ENCODE measurements at places on chromosomes 1 and 21. TPM values are rescaled to one million over a fixed set of nuclear protein-coding genes. Genes with fewer than 3 reads are reported as not detected.

GRCh38 chr1:3334366-3334765 is 120.1 kb upstream of the ARHGEF16 start:
- no peaks in the 10 kb centered on the region for H3K27me3 ChIP-seq
- no peak overlapping the region for H3K27ac ChIP-seq
- H3K4me1 ChIP-seq = peaks cover 81% of the 10 kb centered on the region
- no peak overlapping the region for H3K4me3 ChIP-seq

- H3K4me1 ChIP-seq = peaks cover 4% of the 10 kb centered on the region
- no peak overlapping the region for H3K4me3 ChIP-seq
- H3K27me3 ChIP-seq = peaks cover 4% of the 10 kb centered on the region
- no peak overlapping the region for H3K27ac ChIP-seq
- H3K36me3 ChIP-seq = peaks cover 4% of the 10 kb centered on the region
Observed at GRCh38 chr1:25183126-25183980, 48.9 kb downstream of the SYF2 start.

GRCh38 chr21:45128613-45129188 is 54.3 kb downstream of the ADARB1 start:
- no peak for DNase-seq
- peaks cover 7% of the 10 kb centered on the region for H3K36me3 ChIP-seq
- H3K27ac ChIP-seq = no peak overlapping the region
- no peak overlapping the region for H3K4me3 ChIP-seq

- no peaks in the 10 kb centered on the region for H3K36me3 ChIP-seq
- no peak overlapping the region for H3K4me3 ChIP-seq
- H3K27me3 ChIP-seq = no peaks in the 10 kb centered on the region
- peak; percentile 22 for DNase-seq
- H3K27ac ChIP-seq = peak overlapping the region; percentile 60
- H3K4me1 ChIP-seq = peaks cover 5% of the 10 kb centered on the region
Observed at GRCh38 chr1:226820941-226821718, 49.3 kb upstream of the PSEN2 start.

DNA sequence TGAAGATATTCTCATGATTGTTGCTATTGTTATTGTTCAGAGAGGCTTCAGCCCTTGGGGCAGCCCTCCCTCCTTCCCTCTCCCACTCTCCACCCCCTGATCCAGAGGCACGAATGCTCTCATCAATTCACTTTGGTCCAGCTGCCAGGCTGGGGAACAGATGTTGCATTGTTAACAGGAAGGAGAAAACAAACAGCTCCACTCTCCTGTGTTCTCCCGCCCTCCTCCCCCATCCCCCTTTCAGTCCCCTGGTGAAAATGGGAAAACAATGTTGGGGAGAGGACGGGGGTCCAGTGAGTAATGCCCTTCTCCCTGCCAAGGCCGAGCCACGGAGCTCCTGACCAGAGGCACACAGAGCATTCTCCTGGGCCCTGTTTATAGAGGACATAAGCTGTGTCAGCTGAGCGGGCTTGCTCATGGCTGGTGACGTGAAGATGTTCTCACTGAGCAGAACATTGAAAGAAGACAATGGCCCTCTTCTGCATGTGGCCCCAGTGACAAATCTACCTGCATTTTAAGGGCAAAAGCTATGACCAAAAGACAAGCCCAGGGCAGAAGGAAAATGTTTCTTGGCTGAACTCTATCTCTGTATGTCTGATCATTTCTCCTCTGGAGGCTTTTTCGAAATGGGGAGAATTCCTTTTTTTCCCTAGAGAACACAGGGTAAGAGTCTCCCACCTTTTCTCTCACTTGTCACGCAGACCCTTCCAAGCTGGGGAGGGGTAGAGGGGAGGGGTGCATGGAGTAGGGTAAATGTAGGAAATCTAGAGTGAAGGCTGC is 111.7 kb downstream of the GLUL start:
- no peaks in the 10 kb centered on the region for H3K36me3 ChIP-seq
- no peak overlapping the region for H3K4me3 ChIP-seq
- peaks cover 16% of the 10 kb centered on the region for H3K4me1 ChIP-seq
- no peaks in the 10 kb centered on the region for H3K27me3 ChIP-seq

GRCh38 chr1:222394224-222394623 is 153.7 kb downstream of the HHIPL2 start:
- DNase-seq = no peak
- H3K27me3 ChIP-seq = no peaks in the 10 kb centered on the region
- no peak overlapping the region for H3K27ac ChIP-seq
- H3K4me3 ChIP-seq = no peak overlapping the region
- H3K36me3 ChIP-seq = no peaks in the 10 kb centered on the region

- no peak overlapping the region for H3K4me3 ChIP-seq
- no peak overlapping the region for H3K27ac ChIP-seq
- DNase-seq = no peak
- H3K4me1 ChIP-seq = no peaks in the 10 kb centered on the region
Observed at GRCh38 chr1:82065916-82066315, 265.2 kb downstream of the ADGRL2 start.

- H3K36me3 ChIP-seq = no peaks in the 10 kb centered on the region
- no peak overlapping the region for H3K27ac ChIP-seq
- no peaks in the 10 kb centered on the region for H3K27me3 ChIP-seq
- DNase-seq = no peak
- H3K4me1 ChIP-seq = no peaks in the 10 kb centered on the region
- H3K4me3 ChIP-seq = no peak overlapping the region
Observed at GRCh38 chr1:214636436-214636835, 33.4 kb downstream of the CENPF start.

DNA sequence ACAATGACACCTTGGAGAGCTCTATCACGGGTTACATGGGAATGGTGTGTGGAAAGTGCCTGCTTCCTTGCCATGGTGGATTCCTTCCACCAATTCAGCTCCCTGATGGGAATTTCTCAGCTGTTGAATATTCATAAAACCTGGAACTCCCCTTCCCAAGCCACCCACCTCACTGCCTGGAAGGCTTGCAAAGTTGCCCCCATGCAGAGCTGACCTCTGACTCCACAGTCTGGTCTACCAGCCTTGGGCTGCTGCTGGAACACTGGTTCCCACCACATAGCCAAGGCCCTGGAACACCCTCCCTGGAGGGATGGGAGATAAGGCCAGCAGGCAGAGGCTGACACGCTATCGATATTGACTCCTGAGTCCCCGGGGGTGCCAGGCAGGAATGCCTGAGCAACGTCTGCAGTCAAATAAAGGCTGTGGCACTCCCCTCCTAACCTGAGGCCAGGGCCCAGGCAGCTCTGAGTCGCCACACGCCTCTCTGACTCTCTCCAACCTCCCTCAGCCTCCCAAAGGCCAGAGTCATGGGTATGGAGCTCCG is 8.8 kb downstream of the CCDC24 start:
- no peak overlapping the region for H3K27ac ChIP-seq
- H3K27me3 ChIP-seq = no peaks in the 10 kb centered on the region
- H3K4me3 ChIP-seq = no peak overlapping the region
- H3K4me1 ChIP-seq = peaks cover 45% of the 10 kb centered on the region

- H3K27ac ChIP-seq = no peak overlapping the region
- no peak overlapping the region for H3K4me3 ChIP-seq
Observed at GRCh38 chr1:33640114-33640660, 167.7 kb downstream of the ZSCAN20 start.

GRCh38 chr1:12001249-12001917 is 17.9 kb upstream of the MIIP start:
- H3K27me3 ChIP-seq = no peaks in the 10 kb centered on the region
- peaks cover 89% of the 10 kb centered on the region for H3K36me3 ChIP-seq
- peak; percentile 16 for DNase-seq
- no peaks in the 10 kb centered on the region for H3K4me1 ChIP-seq
- H3K27ac ChIP-seq = no peak overlapping the region

SAMSN1 gene
- total RNA-seq = 9.4 TPM

SPAG17 gene
- 11.7 TPM for total RNA-seq

DIO1 gene
- total RNA-seq = 0.11 TPM

HMCN1 gene
- 20.0 TPM for total RNA-seq

OR2G6 gene
- total RNA-seq = not detected

KCNQ4 gene
- total RNA-seq = 1.3 TPM
